Globus pallidus (tissue), 1 donor: ENCODE measurements at places on chromosomes 7 and 10.

DNA sequence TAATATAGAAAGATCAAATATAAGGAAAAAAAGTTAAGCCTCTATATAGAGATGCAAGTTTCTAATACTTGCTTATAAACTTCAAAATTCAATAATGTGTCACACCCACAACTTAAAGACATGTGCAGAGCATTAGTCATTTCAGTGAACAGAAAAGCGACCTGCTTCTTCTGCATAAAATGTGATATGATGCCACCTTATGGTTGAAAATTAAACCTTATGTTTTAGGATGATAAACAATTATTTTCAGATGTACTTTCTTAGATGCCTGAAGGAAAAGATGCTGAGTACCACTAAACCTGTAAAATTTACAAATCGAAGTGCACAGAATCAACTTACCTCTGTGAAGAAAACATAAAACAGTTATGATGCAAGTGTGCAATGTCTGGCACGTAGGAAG, 96.0 kb downstream of the MTERF1 start:
- DNase-seq, result peak; percentile 5

GRCh38 chr7:29780346-29780745, 26.0 kb upstream of the WIPF3 start:
- DNase-seq, result no peak

- DNase-seq, result no peak
These were observed 20.4 kb downstream of the AQP1 start for GRCh38 chr7:30931929-30932540.

- DNase-seq, result no peak
These were observed 26.3 kb downstream of the CFAP70 start for GRCh38 chr10:73332379-73332778.

DNA sequence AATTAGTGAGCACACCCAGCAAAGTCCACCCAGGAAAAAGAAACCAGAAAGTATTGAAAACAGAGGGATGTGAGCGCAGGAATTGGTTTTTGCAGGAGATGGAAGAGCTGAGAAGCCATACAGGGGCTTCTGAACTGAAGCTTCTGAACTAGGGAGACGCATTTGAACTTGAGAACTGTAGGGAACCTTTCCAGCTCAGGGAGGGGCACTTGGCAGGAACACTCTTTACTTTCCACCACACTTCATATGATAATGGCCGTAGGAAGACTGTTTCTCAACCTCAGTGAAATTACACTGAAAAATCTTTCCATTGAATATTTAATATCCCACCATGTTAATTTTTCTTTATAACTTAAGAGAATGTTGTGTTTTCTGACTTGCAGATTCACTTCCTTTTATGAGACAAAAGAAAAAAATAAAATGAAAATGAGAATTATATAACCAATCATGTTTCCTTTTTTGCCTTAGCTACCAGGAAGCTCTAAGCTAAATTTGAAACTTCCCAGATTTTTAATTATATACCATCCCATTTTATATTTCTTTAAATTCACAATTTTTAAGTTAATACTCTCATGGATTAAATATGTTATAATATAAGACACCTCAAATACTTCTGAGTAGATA, 98.3 kb upstream of the TCF7L2 start:
- DNase-seq, result no peak

DNA sequence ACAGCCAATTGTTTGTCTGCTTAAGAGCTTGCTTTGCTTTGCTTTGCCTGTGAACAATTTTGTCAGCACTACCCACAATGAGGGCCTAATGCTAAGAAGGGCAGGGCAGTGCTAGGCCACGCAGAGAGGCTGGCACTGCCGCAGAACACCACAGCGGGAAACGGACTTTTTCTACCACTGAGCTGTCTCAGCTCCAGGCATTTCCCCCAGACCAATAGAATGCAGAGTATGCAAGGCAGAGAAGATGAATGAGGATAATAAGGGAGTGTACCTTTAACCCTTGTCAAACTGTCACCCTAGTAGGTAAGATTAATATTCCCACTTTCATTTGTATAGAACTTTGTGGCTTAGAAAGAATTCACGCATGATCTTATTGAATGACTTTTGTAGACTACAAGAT, 104.5 kb downstream of the SH3PXD2A start:
- no peak for DNase-seq

DNA sequence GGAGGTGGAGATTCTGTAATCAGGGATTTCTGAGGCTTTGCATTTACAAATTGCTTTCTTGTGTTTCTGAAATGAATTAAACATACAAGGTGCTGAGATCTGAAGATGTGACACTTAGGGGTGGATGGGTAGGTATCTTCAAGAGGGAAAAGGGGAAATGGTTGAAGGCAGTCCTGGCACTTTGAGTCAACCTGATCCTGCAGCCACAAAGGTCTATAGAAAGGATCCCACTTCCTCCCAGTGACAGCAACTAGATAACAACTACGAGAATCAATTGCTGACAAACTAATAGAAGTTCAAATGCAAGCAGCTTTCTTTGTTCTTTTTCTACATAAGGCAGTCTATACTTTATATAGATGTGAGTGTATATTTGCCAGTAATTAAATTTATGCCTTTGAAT, 553.3 kb downstream of the MDFIC start:
- no peak for DNase-seq
